Choroid plexus epithelial cell (primary cell): ENCODE measurements at places on chromosomes 3 and 15.
A peak's percentile ranks its signal among the peaks of the same experiment; 100 is the strongest.

DNA sequence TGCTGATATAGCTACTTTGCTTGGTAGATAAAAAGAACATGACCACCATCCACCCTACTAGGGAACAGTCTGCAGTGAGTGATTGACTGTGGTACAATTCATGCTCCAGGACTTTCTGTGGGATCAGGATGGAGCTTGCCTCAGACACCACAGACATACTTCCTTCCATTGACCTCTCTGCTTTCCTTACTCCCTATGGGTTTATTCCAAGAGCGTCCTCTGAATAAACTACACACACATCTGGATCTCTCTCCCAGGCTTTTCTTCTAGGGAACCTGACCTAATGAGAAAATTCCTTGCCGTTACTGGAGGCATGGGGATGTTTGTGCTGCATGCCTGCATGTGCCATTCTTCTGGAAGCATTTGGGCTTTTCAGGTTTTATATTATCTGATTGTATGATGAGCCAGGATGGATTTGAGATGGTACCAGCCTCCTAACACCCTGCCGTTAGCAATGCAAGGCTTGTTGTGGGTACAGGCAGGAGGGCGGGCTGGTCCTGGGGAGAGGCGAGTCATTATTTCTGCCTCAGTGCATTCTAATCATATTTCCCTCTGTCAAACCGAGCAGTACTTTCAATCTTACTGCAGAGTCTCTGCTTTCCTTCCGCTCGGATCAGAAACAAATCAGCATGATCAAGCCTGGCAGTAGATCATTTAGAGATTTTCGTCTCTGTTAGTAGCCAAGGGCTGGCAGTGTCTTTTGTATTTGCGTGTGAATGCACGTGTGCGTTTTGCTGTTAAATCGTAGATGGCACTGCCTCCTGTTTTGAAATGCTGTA is 279.2 kb downstream of the PDCD6IP start:
- peak; percentile 14 for DNase-seq

DNA sequence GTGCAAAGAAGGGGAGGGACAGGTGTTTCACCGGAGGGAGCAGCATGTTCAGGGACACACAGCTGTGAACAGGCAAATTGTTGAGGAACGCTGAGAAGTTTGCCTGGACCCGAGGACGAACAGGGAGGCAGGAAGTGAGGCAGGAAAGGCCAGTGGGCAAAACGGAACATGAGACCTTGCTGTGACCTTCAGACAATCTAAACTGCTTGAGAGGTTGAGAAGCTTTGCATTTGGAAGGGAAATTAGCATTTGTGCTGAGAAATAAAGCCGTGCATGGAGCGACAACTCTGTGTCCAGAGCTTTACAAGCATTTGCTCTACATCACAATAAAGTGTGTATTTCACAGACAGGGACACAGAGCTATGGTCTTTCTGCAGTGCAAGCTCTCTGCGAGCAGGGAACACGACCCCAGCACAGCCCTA is 47.9 kb downstream of the CDC25A start:
- no peak for DNase-seq

DNA sequence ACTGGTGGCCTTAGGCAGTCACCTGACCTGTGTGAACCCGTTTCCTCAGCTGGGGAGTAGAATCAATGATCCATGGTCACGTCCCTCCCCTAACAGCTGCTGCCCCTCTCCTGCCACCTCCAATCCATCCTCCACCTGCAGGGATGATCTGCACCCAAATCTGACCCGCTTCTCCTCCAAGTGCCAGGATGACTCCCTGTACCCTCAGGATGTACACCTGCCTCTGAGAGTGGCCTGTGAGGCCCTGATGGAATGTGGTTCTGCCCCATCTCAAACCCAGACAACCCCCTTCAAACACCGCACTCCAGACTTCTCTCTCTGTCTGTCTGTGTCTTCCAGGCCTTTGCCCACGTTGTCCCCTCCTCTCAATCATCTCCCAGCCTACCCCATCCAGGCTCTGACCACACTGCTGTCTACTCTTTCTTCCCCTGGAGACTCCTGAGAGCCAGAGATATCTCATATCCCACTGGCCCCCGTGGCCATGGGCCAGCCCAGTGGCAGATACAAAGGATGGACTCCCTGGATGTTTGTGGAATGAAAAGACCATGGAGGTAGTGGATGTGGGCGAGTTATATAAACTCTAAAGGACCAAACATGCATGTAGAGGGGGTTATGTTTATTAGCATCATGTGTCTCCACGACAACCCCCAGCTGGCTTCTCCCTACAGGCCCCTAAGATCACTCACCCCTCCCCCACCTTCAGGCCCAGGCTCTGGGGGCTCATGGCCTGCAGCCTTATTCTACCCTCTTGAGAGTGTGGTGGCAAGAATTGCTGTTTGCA is 84.9 kb downstream of the SMAD6 start:
- DNase-seq = no peak

DNA sequence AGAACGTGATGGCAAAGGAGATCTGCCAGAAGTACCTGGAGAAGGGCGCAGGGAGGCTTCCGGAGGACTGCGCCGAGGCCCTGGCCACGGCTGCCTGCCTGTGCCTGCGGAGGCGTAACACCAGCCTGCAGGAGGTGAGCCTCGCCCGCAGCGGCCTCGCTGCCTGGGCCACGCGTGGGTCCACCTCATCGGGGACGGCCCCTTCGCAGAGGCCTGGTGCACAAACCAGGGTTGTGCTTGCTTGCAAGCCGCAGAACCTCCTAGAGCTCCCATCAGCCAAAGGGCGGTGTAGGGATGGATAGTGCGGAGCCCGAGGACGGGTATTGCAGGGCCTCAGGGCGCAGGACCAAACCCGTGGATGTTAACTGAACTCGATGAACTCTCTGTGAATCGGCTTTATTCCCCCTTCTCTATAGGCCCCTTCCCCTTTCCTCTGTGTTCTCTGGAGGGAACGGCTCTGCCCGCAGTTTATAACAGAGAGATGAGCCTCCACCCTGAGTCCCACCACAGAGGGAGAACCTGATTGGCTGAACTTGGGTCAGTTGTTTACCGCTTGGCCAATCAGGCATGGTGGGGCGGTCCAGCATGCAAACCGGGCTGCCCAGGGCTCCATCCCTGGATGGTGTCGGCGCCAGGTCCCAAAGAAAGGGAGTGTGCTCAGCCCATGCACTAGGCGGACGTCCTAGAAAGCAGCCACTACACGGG is 13.6 kb upstream of the TATDN2 start:
- DNase-seq = no peak

DNA sequence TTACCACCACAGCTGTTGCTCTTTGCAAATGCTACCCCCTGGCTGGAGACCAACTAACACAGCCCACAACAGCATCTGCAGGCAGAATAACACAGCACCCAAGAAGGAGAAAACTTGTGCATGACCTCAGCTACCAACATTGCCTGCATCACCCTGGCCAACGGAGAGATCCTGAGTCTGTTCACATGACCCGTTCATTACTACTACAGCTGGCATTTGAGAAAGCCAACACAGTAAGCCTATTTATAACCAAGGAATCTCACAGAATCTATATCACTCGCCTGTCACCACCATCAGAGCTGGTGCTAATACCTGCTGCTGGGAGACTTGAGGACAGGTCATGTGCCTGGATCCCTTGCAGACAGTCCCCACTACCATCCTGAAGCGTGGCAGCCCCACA is 215.2 kb downstream of the POLQ start:
- no peak for DNase-seq

GRCh38 chr3:140363801-140364200 is 314.1 kb upstream of the TRIM42 start:
- DNase-seq = peak; percentile 18

GRCh38 chr15:100114100-100114499 is 227.7 kb downstream of the ADAMTS17 start:
- peak; percentile 95 for DNase-seq

DNA sequence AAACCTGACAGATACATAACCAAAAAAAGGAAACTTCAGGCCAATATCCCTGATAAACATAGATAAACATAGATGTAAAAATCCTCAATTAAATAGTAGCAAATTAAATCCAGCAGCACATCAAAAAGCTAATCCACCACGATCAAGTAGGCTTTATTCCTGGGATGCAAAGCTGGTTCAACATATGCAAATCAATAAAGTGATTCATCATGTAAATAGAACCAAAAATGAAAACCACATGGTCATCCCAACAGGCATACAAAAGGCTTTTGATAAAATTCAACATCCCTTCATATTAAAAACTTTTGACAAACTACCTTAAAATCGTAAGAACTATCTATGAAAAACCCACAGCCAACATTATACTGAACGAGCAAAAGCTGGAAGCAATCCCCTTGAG is 882.2 kb downstream of the NTRK3 start:
- no peak for DNase-seq

DNA sequence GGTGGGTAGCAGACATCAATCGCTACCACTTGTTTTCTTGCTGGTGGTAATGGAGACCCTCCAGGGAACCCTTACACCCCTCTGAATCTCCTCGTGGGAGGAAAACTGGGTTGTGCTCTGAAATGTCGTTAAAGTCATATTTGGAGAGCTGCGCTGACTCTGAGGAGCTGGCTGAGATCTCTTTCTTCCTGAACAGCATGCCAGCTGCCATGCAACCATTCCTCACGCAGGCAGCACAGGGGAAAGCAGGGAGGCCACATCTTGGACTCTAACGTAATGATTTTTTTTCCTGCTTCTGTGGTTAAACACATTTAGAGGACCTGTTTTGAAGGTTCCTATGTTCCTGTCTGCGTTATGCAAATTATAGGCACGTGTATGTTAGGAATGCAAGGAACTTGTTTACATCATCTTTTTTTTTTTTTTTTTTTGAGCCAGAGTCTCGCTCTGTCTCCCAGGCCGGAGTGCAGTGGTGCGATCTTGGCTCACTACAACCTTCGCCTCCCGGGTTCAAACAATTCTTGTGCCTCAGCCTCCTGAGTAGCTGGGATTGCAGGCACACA is 156.7 kb downstream of the TJP1 start:
- DNase-seq = peak; percentile 31

GRCh38 chr15:76753771-76754170 is 151.4 kb downstream of the SCAPER start:
- peak; percentile 10 for DNase-seq

- no peak for DNase-seq
These were observed 180.6 kb downstream of the ROBO1 start for GRCh38 chr3:79587150-79587549.

GRCh38 chr15:52183562-52184173 is 7.5 kb downstream of the GNB5 start:
- peak; percentile 66 for DNase-seq

- no peak for DNase-seq
These were observed 159.2 kb downstream of the MEGF11 start for GRCh38 chr15:66094331-66094730.

DNA sequence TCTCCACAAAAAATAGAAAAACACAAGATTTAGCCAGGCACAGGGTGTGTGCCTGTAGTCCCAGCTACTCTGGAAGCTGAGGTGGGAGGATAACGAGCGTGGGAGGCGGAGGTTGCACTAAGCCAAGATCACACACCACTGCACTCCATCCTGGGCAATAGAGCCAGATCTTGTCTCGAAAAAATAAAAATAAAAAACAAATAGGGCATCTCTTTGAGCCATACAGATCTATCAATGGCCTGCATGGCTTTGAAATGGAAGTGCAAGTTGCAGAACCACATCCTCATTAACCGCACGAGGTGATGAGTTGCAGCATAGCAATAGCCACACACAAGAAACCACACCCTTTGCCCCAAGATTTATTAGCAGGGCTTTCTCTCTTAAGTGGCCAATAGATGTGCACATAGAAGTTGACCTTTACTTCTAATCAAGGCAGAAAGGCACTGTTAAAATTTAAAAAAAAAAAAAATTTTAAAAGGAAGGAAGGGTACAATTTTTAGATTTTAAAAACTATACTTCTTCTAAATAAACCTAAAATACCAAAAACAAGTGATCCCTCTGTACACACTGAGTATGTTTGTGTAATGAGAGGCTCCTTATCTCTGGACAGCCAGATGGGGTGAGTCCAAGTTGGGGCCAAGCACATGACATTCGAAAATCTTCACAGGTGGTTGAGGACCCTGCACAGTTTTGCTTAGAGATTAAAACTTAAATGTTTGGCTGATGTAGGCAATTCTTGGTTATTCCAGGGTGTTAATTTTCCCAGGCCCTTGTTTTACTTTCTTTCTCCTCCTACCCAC is 53.4 kb downstream of the FILIP1L start:
- no peak for DNase-seq

DNA sequence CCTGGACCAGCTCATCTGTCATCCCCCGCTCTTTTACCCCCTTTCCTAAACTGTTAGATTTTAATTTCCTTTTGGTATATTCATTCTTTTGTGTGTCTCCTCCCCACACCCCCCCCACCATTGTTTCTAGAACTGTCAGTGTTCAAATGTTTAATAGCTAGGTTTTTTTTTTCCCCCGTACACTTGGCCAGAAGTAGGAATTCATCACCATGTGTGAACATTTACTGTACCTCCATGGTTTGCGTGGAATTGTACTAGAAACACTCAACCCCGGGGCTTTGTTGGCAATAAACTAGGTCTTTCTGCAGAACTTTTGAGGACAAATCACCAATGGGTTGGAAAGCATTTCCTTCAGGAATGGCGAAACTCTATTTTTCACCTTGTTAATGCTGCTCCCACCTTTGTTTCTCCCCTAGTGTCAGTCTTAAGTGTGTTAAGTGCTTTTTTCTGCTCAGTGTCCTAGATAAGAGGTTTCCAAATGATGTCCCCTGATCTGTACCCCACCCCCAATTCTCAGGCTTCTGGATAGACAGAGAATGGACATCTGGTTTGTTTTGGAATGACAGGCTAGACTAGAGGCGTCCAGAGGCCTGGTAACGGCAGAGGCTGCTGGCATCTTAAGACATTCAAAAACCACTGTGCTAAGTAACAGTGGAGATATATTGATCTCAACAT is 76.8 kb downstream of the SMAD3 start:
- no peak for DNase-seq

- DNase-seq = no peak
These were observed 65.6 kb downstream of the ZBTB20 start for GRCh38 chr3:115081444-115081843.

- DNase-seq = peak; percentile 53
These were observed 1.6 kb upstream of the SIN3A start for GRCh38 chr15:75452865-75453702.

GRCh38 chr15:70151462-70151861 is 53.7 kb upstream of the TLE3 start:
- DNase-seq = no peak

DNA sequence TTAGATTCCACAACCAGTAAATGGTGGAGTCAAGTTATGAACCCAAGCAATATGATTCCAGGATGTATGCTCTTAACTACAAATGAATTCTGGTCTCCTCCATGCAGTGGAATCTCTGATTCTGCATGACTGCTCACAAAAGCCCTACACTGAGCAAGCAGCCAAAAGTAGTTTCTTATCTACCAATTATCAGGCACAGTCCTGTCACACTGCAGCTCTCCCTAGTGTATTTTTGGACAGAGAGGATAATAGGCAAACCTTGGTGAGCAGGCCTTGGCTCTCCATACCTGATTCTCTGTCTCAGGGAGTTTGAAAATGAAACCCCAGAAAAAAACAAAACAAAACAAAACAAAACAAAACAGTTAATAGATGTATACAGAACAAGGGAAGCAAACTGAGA is 3.5 kb upstream of the SSR3 start:
- DNase-seq = no peak

- no peak for DNase-seq
These were observed 56.6 kb downstream of the BHLHE40 start for GRCh38 chr3:5035692-5036391.
